ENCODE measurements at places on chromosomes 13 and 19.

DNA sequence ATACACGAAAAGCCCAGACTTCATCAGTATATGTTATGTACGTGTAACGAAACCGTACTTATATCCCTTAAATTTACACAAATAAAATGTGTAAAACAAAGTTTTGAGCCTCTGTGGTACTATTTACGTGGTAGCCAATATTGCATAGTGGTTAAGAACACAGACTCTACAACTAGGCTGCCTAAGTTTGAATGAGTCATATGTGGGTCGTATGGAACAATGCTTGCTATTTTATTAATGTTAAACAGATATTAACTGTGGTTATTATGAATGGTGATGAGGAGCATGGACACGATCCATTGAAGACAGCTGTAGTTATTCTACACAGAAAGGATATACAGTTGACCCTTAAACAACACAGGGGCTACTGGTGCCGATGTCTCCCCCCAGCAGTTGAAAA lies 42.5 kb downstream of the DPY19L3 start:
- DNase-seq, result no peak

DNA sequence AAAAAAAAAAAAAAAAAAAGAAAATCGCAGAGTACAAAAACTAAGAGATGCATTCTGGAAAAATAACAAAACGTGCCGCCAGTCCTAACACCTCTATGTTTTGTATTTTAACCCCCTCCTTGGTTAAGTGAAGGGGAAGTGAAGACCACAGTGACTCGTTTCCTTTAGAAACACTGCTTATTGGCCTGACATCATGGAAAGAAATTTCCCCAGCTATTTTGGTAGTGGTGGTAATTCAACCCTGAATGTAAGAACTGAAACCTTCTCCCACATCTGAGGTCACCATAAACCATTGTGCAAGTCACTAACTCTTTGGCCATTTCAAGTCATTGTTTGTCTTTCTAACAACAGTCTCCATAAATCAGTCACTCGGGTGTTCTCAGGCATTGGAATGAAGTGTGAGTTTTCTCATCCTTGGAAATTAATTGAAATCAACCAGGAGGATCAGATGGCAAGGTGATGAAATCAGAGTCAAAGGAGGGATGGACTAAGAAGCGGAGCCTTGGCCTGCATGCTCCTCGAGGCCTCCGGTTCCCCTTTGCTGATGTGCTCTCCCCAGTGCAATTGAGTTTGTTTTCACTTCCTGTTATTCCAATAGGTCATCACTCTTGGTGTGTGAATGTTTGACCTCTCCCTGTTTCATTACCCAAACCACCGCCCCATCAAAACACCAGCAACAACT lies 443.9 kb downstream of the FGF9 start:
- no peak for DNase-seq

- no peak for DNase-seq
Measured at GRCh38 chr13:109465148-109465547, 321.2 kb downstream of the IRS2 start.

DNA sequence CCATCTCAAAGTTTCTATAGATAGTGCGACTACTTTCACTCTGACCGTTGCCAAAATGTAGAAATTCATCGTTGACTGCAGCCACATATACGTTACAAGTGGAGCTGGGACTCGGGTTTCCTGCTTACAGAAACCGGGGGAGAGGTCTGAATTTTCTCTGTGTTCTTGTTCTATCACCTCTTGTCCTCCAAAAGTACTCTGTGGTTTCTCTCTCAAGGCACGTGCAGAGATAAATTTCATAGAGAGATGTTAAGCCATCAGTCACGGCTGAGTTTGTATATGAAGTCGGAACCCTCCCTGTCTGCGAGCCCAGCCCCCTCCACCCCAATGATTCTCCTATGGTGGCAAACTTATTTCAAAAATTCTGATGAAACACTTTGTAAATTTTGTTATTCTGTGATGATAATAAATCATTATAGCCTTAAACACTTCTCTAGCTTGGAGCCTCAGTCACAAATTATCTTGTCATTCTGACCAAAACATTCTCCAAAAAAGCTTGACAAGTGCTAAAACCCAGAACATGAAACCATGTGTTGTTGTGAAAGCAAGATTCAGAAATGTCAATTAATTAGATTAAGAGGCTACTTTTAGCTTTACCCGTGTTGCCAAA lies 87.5 kb downstream of the TSHZ3 start:
- no peak for DNase-seq

- no peak for DNase-seq
Measured at GRCh38 chr13:28590461-28590860, 68.5 kb upstream of the POMP start.

- no peak for DNase-seq
Measured at GRCh38 chr13:77810430-77810829, 108.2 kb downstream of the EDNRB start.

GRCh38 chr19:38277969-38278680 lies 13.8 kb downstream of the SPINT2 start:
- DNase-seq, result no peak

DNA sequence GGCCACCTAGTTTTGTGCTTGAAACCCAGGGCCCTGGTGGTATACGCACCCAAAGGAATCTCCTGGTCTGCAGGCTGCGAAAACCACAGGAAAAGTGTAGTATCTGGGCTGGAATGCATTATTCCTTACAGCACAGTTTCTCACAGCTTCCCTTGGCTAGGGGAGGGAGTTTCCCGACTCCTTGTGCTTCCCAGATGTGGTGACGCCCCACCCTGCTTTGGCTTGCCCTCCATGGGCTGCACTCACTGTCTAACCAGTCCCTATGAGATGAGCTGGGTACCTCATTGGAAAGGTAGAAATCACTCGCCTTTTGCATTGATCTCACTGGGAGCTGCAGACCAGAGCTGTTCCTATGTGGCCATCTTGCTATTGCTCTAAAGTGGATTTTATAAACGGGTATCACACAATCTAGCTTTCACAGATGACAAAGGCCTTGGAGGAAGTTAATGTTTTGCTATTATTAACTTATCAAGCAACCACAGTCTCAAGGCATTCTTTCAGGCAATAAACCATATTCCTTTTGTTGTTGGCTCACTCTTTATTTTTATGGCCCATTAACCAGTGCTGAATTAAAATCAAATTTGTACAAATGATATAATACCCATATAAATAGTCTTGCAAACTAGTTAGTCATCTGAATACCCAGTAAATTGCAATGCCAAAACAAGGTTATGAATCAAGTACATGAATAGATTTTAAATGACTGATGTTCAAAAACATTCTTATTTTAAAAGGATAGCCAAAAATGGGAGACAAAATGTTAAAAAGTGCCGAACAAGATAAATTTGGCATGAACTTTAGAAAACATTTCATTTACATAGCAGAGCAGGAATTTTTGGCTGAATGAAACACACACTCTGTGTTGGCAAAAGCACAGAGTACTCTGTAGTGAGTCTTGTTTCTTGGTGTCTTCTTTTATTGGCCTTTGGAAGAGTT lies 475.4 kb upstream of the ARGLU1 start:
- no peak for DNase-seq

- DNase-seq, result no peak
Measured at GRCh38 chr19:12726988-12727316, 3.2 kb upstream of the TNPO2 start.

GRCh38 chr13:25463496-25463895 lies 91.7 kb downstream of the ATP8A2 start:
- DNase-seq, result no peak

DNA sequence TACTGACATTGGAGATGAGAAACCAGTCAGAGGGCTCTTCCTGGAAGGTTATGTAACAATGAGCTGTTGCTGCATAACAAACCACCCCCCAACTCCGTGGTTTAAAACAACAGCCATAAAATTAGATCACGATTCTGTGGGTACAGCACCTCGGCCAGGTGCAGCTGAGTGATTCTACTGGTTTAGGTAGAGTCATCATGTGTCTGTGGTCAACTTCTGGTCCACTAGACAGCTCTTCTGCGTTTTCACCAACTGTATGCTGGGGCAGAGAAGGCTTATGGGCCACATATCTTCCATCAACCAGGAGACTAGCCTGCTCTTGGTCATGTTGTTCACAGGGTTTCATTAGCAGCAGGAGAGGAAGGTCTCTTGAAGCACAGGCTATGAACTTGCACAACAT lies 585.5 kb downstream of the KCTD12 start:
- DNase-seq, result no peak

GRCh38 chr13:48318821-48319511 lies 15.4 kb downstream of the RB1 start:
- DNase-seq, result no peak

- DNase-seq, result no peak
Measured at GRCh38 chr19:15161028-15161984, 39.5 kb downstream of the NOTCH3 start.

- no peak for DNase-seq
Measured at GRCh38 chr13:90640976-90641375, 706.5 kb upstream of the MIR17HG start.

DNA sequence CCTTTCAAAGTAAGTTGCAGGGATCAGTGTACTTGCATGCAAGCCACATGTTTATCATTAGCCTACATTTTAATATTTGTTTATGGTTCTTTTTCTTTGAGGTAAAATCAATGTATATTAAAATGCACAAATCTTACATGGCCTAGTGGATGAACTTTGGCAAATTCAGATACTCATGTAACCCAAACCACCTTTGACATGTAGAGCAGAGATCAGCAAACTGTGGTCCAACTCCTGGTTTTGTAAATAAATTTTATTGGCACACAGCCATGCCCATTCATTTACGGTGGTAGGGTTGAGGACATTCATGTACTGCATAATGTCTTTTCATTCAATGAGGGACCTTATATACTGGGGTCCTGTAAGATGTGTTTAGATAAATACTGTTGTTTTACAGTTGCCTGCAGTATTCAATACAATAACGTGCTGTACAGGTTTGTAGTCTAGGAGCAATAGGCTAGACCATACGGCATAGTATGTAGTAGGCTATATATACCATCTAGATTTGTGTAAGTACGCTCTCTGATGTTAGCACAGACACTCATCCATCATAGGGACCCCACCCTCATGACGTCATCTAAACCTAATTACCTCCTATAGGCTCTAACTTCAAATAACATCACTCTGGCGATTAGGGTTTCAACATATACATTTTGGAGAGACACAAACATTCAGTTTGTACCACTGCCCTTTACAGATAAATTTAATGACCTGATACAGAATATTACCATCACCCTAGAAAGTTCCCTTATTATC lies 5.7 kb downstream of the NDFIP2 start:
- DNase-seq, result no peak

DNA sequence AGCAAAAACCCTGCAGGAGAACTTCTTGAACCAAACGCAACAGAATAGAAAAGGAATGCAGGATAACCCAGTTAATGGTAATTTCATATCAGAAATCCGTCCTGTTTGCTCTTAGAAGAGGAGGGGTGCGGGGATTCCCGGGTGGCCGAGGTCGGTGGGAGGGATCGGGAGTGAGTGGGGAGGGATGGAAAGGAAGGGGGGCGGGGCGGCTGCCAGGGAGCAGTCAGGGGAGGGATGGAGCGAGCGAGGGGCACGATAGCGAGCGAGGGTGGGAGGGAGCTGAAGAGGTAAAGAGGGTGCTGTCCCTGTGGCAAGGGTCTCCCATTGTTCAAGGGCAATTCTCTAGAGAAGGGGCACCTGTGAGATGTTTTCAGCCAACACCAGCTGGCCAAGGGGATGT lies 26.5 kb downstream of the CD177 start:
- no peak for DNase-seq

GRCh38 chr13:46834657-46835056 lies 37.7 kb upstream of the ESD start:
- DNase-seq, result no peak

DNA sequence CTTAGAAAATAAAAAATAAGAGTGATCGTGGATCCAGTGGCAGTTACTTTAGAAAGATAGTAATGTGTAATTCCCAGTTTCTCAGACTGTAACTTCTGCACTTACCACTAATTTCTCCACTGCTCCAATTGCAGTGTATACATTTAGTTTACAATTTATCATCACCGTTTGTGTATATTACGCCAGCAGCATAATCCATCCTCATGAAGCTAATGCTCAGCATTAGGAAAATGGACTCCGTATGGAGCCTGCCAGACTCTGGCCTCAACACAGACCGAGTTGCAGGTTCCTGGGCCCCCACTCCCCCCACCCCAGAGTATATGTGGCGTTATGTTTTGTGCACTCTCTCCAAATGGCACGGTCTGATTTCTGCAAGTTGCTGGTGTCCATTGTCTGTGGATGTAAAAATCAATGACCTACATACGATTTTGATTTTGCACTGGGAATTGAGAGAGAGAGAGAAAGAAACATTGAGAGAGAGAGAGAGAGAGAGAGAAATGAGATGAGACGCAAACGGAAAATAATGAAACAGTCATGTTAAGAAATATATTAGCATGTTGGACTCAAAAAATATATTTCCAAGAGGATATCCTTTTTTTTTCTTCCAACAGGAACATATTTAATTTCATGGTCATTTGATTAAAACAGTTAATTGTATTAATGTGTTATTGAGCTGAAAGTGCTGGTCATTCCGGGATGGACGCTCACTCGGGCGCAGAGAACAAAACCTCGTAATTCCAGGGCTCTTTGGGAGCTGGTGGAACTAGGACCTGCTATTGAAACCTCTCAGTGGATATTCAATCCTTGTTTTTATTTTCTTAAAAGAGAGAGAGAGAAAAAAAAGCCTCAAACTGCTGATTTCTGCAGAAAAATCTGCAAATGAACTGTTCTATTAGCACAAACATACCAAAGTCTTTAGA lies 278.8 kb downstream of the TSHZ3 start:
- DNase-seq, result no peak

GRCh38 chr19:14343286-14343685 lies 38.0 kb upstream of the ADGRE5 start:
- DNase-seq, result no peak

DNA sequence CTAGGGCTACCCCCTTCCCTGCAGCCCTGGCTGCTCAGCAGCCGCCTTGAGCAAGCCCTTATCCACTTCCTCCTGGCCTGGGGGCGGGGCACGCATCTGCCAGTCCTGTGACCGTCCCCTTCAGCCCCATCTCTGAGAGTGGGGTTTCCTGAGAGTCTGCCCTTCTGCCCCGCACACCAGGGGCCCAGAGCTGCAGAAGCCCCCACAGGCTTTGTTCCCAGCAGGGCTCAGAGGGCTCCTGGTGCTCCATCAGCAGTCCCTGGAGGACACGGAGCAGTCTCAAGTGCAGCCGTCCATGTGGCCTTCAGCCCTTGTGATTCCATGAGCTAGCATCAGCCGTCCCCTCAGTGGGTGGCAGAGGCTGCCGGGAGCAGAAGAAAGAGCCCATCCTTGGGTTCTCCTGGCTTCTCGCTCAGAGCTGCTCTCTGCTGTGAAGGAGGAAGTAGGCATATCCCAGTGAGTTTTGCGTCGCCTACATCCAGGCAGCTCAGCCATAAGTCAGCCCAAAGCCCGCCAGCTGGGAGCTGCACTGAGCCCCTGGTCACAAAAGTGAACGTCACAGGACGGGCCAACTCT lies 16.3 kb downstream of the MYO9B start:
- no peak for DNase-seq

- no peak for DNase-seq
Measured at GRCh38 chr13:51786425-51787265, 17.3 kb downstream of the DHRS12 start.

GRCh38 chr19:21698215-21698614 lies 69.2 kb downstream of the ZNF100 start:
- no peak for DNase-seq

DNA sequence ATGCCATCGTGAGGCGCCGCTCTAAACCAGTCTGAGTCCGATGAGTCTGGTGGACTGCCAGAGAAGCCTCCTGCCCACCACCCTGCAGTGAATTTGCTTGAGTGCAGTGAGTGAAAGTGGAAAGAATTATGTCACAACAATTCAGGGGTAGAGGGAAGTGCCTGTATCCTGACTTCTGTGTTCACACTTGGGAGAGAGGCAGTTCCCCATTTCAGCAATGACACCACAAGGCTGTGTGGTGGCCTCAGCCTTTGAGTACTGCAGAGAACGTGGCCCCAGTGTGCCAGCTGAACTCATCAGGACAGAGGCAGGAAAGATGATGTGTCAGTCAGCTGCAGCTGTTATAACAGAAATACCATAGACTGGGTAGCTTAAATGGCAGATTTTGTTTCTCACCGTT lies 155.6 kb downstream of the COG6 start:
- DNase-seq, result no peak

Data from SHP77 treated with DMSO at 0.1 percent for 48 hours (cell line).